ENCODE measurements at places on chromosomes 2 and 18.
A peak's percentile ranks its signal among the peaks of the same experiment; 100 is the strongest.

- DNase-seq: no peak
Observed at GRCh38 chr2:189613650-189614420, 33.2 kb upstream of the SLC40A1 start.

DNA sequence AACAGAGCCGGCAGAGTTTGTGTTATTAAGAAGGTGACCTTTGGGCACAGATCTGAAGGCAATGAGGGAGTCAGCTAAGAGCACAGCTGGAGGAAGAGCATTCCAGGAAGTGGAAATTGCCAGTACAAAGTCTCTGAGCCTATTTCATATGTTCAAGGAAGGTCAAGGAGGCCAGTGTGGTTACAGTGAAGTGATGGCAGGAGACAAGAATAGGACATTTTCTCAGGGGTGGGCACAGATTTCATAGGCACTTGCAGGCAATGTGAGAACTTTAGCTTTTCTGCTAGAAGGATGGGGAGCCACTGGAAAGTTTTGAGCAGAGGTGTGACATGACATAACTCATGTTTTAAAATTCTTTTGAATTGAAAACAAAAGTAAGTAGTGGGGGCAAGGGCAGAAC is 50.3 kb downstream of the ARHGAP25 start:
- DNase-seq: no peak

DNA sequence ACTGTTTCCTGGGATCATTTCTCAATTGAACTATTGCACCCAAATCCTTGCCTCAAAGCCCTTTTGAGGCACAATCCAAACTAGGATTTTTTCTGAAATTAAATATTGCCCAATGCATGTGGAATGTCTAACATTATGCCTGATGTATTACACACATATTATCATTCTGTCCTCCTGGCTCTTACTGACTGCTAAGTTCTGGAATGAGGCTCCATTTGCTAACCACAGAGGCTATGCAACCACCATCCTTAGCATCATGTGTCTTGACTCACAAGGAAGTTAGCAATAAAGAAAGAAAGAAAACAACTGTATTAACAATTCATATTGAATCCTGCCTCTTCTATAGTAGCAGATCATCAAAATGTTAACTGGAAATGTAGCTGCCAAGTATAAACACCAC is 1142.7 kb downstream of the CNTNAP5 start:
- DNase-seq: no peak

DNA sequence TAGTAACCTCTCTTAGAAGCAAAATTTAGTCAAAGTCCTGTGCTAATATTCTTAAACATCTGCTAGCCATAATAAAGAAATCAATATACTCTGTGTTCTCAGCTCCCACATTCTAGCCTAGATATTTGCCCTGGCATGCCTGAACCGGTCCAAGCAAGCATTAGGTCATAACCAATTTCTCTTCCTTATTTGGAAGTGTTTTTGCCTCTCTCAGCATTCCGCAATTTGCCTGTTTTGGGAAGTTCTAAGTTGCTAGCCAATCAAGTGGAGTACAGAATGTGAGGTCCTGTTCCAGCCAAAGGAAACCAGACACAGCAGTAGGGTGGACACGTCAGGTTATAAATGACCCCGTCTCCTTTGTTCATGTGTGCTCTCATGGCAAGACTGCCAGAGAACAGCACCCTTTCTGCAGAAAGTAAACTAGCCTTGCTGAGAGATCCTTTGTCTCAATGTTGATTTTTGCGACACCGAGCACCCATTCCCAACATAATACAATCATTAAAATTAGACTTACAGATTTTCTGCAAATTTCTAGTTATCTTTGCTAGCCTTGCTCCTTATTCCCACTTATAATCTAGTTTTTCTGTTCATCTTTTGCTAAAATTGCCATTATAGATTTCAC is 13.0 kb upstream of the SULT1C4 start:
- DNase-seq: no peak

- DNase-seq: peak; percentile 52
Observed at GRCh38 chr2:213152065-213152794, 818 bp upstream of the IKZF2 start.

GRCh38 chr2:147511491-147511948 is 333.3 kb upstream of the ACVR2A start:
- no peak for DNase-seq

DNA sequence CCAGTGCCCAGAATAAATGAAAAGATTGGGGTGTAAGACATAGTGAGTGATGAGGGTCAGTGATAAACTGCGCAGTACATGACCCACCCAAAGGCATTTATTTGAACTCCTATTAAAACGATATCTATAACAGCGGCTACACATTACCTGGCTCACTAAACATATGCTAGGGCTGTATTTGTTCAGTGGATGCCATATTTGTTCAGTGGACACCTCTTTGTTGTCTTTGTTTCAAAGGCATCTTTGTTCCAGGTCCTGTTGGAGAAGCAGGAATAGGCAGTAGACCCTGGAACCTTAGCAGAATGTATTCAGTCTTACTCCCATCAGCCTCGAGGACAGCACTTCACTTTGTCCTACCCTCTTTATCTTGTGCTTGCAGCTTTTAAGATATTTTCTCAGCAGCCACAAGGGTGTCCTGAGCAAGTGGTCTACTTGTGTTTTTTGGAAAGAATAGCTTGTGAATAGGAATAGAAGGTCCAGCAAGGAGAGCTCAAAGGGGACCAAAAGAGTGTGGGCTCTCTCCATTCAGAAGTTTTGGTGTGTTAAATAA is 650.8 kb upstream of the FANCL start:
- DNase-seq: no peak

DNA sequence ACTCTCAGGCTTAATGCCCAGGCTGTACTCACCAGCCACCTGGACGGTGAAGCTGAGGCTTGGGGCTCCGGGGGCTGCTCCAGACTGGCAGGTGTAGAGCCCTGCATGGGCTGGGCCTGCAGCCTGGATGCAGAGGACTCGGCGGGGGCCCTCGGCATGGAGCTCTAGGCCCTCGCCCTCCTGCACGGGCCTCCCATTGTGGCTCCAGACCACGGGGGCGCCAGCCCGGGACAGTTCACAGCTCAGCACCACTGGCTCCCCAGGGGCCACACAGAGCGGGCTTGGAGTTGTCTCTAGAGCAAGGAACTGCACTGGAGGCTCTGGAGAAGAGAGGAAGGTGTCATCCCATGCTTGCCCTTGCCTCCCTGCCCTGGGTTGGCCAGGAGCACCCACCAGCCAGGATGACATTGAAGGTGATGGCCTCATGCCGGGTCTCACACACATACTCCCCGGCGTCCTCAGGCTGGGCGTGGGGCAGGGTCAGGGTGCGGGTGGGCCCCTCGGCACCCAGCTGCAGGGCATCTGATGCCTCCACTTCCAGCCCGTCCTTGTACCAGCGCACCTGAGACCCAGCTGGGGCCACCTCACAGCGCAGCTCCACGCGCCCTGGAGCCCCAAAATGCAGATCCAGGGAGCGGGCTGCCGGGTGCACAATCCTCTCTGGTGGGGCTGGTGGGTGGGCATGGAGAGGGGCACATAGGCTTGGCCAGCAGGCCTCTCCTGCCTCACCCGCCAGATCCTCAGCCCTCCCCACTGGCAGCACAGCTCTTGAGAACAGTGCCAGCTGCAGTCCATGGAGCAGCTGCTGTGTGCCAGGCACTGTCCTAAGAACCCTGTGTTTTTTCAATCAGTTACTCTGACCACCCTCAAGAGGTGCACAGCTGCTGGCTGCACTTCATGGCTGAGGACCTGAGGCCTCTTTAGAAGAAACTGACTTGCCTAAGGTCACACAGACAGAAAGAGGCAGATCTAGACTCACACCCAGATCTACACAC is 13.3 kb downstream of the OBSL1 start:
- DNase-seq: no peak

DNA sequence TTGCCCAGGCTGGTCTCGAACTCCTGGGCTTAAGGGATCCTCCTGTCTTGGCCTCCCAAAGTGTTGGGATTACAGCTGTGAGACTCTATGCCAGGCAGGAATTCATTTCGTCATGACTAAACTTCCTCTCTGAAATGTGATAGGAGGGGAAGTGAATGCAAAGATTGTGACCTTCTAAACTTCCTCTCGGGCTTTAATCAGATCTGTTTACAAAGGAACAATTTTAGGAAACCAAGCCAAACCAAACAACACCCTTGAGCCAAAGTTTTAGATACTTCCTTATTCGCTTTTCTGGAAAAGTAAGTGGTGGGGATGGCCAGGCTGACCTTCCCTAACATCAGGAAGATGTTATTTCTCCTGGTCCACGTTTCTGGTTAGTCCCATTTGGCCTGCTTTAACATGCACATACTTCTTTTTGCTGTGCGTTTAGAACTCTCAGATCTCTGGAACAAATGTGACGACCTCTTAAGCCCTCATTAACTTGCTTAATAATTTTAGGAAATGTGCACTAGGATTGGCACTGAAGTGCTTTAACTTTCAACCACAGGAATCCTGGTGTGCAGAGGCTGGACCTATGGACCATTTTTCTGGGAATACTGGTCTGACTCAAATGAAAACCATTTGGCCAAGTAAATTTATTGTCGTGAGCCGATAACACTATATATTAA is 33.2 kb upstream of the YES1 start:
- no peak for DNase-seq

GRCh38 chr18:26082475-26082874 is 7.9 kb downstream of the SS18 start:
- no peak for DNase-seq

DNA sequence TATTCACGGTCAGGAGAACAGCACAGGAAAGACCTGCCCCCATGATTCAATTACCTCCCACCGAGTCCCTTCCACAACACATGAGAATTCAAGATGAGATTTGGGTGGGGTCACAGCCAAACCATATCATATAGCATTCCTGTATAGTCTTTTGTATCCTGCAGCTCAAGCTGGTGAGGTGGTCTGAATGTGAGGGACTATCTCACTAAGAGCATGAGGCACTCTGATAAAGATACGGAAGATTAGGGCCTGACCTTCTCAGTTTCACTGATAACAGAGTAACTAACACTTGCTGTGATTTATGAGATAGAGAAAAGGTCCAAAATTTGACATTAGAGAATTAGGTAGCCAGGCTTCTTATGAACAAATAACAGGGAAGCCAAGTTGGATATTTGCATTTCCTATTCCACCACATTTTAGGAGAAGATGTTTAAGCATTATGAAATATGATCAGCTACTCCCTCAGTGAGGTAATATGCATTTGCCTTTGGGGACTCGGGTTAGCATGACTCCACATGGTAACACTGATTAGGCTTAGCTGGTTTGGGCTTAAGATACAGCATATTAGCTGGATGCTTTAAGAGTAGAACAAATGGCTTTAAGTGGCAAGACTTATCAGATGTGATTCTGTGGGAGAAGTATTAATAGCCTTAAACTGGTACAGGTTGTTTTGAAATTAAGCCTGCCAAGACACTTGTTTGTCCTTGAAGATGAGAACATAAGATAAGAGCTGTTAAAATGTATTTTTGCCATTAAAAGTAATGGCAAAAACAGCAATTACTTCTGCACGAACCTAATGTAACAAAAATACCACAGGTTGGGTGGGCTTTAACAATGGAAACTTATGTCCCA is 106.9 kb upstream of the MSTN start:
- DNase-seq: no peak

- no peak for DNase-seq
Observed at GRCh38 chr2:11048335-11049008, 106.8 kb upstream of the SLC66A3 start.

Measured in Jurkat, Clone E6-1 (cell line).